Stimulated activated CD4-positive, alpha-beta T cell treated with anti-CD3 and anti-CD28 coated beads, Interleukin-1b, Interleukin-23, amount 100 ng/mL, for 48 hours (primary cell): ENCODE measurements at places on chromosomes 16 and 17.

GRCh38 chr16:81487301-81487720 lies 42.7 kb downstream of the CMIP start:
- no peak for DNase-seq

GRCh38 chr16:1678500-1679098 lies 520 bp downstream of the JPT2 start:
- peak; percentile 28 for DNase-seq

- DNase-seq: no peak
These were observed 31.8 kb downstream of the NSMCE1 start for GRCh38 chr16:27236635-27237218.

DNA sequence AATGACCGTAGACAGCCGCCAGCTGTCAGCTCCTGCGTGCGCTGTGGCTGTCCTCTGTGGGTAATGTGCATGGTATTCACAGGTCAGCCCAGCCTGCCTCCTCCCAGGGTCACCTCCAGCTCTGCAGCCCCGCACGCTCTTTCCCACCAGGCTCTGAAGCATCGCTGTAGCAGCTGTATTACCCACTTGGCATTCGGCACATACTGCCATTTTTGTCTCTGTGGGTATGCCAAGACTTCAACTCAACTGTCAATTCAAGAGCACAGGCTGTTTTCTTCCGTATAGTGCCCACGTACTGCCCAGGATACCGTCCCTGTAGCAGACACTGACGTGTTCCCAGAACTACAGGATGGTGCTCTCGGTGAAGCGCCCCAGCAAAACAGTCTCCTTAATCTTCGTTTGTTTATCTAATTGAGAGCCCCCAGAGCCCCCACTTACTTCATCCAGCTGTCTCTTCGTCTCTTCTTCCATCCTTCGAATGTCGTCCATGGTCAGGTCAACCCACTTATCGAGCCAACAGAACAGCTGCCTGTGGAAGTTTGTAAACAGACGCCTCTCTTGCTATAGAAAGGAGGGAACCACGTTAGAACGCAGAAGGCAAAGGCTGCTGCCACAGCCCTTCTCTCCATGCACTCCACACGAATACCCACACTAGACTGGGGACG lies 17.4 kb upstream of the INPP5K start:
- no peak for DNase-seq

DNA sequence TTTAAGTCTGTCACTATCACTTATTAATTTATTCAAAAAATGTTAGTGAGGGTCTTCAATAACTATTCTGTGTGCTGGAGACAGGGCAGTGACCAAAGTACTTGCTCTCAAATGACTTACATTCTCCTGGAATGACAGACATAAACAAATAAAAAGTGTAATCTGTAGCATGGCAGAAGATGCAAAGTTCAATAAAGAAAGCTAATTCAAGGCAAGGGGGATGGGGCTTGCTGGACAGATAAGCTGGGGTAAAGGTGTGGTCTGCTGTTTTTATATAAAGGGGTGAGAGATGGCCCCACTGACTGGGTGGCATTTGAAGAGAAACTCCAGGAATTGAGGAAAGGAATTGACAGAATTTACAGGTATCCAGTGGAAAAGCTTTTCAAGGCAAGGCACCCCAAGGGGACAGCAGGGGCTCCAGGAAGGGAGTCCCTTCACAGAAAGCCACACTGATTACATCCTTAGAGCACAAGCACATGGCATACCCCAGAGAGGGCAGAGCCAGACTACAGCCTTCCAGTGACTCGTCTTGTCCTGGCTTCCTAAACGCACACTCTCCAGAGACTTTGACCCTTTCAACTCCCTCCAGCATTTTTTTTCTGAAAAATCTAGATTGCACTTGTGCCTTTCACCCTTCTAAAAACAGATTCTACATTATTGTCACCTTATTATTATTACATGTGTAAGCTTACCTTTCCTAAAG lies 123.7 kb upstream of the HS3ST3A1 start:
- no peak for DNase-seq

DNA sequence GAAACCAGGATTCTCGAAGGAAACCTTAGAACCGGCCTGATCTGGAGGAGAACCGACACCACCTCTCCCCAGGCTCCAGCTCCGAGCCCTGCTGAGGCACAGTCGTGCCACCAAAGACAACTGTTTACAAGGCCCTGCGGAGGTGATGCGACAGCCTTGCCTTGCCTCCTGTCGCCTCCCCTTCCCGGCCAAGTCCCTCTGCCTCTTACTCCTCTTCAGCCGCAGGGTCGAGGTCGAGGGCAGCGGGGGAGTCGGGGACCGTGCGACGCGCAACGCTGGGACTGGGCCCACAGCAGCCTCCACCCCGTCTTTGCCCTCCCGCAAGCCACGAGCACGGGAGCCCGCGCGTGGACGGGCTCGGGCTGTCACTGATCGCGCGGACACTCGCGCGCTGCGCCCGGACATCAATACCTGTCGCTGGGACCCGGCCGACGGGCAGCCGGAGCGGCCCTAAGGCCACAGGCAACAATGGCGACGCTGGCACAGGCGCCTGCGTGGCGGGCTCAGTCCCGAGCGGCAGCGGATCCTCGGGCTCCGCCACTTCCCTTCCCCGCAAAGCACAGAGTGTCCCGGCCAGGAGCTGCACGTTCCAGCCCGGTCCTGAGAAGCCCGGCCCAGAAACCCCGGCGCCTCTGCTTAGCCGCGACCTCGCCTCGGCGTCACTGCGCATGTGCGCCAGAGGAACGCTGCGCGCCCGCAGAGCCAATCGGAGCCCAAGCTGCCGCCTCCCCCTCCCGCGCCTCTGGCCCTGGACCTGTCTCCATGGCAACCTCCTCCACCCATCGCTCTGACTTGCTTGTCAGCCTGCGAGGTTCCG lies at the start of gene ZNF287:
ZNF287 (minus strand) TSS at position 664 of the 817 bp plus-strand sequence. CDS start 1,473 bp downstream, outside the sequence.
- peak; percentile 93 for DNase-seq

DNA sequence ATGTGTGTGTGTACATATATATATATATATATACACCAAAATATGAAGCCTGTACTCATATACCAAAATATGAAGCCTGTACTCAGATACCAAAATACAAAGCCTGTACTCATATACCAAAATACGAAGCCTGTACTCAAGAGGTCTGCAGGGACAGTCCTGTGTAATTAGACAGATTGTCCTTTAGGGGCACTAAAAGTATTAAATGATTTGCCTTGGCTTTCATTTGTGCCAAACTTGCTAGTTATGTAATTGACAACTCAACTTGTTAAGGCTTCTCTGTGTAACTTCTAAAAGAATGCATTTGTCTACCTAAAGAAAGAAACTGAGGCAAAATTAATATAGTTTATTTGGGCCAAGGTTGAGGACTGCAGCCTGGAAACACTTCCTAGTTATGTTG lies 30.8 kb upstream of the DHX40 start:
- DNase-seq: no peak

DNA sequence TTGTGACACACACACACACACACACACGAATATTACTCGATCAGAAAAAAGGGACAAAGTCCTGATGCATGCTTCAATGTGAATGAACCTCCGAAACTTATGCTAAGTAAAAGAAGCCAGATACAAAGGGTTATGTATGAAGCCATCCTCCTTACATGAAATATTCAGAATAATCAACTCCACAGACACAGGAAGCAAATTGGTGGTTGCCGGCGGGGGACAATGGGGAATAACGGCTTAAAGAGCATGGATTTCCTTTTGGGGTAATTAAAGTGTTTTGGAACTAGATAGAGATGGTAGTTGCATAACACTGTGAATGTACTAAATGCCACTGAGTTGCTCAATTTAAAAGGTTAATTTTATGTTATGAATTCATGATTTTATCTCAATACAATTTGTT lies 8.1 kb upstream of the CACNG5 start:
- DNase-seq: no peak

DNA sequence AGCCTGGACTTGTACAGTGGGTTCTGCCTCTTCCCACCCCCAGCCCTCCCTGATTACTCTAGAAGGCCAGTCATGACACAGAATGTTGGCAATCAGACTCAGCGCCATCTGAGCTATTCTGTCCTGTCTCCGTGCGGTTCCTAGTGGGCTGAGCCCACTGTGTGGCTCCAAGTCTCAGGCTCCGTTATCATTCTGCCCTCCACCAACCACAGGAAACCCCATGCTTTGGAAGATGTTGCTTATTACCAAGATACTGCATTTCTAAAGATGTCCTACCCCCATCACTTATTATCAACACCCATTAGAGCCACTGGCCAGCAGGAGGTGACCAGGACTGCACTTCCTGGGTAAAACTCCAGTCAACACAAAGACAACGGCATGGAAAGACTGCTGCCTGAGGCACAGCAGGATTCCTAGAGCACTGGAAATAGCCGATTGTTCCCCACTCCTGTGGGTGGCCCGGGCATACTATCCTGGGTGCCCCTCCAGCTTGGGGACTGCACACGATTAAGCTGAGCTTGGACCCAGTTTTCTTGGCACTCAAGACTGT lies 133.6 kb downstream of the AATF start:
- DNase-seq: no peak

DNA sequence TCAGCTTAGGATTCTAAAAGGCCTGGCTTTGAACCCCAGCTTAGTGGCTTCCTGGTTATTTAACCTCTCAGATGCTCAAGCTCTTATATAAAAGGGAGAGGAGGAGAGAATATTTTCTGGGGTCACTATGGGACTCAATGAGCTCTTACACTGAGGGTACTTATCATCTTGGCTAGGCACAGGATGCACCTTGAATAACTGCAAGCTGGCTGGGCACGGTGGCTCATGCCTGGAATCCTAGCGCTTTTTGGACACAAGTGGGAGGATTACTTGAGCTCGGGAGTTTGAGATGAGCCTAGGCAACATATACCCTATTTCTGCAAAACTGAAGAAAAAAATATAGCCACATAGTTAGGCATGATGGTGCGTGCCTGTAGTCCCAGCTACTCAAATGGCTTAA lies 665.3 kb upstream of the RBFOX1 start:
- no peak for DNase-seq

- DNase-seq: no peak
These were observed 11.4 kb downstream of the CASKIN2 start for GRCh38 chr17:75503976-75504346.

DNA sequence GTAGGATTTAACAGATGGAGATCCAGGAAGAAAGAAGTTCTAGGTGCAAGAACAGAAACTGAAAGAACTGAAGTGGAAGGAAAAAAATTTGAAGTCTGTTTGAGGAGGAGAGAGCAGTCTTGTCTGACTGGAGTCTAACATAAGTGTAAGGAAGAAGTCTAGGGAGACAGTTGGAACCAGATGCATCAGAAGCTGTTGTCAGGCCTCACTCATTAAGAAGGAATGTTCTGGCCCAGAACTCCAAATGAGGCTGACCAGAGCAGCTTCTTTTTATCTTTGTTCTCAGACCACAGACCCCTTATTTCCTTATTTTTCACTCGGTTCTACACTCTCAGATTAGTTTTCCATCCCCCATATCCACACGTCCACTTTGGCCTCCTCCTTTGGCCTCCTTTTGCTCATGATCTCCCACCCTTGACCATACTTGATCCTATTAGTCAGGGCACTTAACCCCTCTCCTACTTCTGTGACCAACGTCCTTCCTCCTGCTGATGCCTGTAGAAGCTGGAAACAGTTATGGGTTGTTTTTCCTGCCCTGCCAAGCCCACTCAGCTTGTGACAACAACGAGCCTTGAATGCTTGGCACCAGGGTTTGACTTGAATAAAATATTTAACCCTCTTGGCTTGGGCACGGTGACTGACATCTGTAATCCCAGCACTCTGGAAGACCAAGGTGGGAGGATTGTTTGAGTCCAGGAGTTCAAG lies 7.0 kb upstream of the MYH2 start:
- no peak for DNase-seq

DNA sequence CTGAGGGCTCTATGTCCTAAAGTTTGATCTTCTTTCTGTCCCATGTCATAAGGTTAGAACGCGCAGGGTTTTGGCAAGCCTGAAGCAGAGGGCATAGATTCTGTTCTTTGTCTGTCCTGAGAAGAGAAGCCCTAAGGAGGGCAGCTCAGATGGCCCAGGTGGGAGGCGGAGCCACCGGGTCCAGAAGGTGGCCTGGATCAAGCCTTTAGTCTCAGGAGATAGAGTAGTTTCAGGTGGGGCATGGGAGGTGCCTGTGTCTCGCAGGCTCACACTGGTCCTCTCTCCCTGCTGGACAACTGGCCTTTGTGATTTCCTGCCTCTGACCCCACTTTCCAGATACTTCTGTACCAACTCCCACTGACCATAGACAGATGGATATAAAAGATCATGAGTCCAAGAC lies 44.2 kb upstream of the DNAJA2 start:
- no peak for DNase-seq

GRCh38 chr17:64028874-64029464 lies 8.5 kb upstream of the ICAM2 start:
- DNase-seq: peak; percentile 71

GRCh38 chr17:74748279-74748528 lies 224 bp upstream of the NHERF1 start:
- no peak for DNase-seq

DNA sequence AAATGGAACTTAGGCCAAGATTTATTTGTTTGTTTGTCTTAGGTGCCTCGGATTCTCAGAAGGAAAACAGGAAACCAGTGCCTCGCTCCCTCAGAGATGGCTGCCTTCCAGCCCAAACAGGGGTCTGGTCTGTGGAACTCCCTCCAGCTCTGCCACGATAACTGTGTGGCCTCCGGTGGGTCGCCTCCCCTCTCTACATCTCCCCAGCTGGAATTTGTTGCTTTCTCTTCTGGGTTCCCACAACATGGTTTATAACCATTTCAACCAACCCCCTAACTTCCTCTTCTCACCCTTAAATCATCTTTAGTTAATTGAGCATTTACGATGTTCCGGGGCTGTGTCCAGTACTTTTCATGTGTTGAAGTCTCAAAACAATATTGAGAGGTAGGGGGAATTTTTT lies 30.9 kb upstream of the PLLP start:
- no peak for DNase-seq

DNA sequence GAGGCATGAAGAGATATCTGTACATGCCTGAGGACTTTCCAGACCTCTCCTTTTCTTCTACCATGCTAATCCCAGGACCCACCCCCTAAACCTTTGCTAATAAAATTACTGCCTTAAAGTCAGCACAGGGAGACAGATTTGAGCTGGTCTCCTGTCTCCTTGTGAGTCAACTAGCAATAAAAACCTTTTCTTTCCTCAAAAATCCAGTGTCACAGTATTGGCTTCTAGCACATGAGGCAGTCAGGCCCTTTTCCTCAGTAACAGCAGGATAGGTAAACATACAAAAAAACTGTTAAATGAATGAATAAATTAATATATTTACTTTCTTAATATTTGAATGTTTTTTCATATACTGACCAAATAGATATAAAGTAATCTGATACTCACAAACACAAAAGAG lies 41.3 kb downstream of the ABCA10 start:
- no peak for DNase-seq

- DNase-seq: peak; percentile 33
These were observed 21.0 kb downstream of the CNP start for GRCh38 chr17:41987642-41988041.

DNA sequence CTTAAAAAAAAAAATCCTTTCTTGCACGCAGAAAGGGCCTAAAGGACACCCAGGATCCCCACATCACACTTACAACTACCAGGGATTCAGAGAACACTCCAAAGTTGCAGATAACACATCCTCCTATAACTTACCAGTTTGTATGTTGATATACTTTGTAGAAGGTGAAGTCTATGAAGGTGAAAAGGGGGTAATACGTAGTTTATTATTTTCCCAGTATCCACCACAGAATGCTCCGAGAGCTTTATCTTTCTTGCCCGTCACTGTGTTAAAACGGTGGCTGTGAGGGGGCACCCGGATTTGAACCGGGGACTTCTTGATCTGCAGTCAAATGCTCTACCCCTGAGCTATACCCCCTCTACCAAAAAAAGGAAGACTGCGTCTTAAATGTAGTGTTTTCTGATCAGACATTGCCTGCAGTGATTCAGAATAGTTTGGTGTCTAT lies 7.9 kb upstream of the RPL23 start:
- peak; percentile 50 for DNase-seq

- no peak for DNase-seq
These were observed 7.3 kb downstream of the KRT37 start for GRCh38 chr17:41417127-41417526.

GRCh38 chr17:80331820-80332219 lies 71.2 kb downstream of the RNF213 start:
- no peak for DNase-seq
